NCI-H510A (cell line): ENCODE measurements at places on chromosomes 5 and 9.

GRCh38 chr9:77469515-77470231, 178.4 kb downstream of the GNA14 start:
- DNase-seq: no peak

DNA sequence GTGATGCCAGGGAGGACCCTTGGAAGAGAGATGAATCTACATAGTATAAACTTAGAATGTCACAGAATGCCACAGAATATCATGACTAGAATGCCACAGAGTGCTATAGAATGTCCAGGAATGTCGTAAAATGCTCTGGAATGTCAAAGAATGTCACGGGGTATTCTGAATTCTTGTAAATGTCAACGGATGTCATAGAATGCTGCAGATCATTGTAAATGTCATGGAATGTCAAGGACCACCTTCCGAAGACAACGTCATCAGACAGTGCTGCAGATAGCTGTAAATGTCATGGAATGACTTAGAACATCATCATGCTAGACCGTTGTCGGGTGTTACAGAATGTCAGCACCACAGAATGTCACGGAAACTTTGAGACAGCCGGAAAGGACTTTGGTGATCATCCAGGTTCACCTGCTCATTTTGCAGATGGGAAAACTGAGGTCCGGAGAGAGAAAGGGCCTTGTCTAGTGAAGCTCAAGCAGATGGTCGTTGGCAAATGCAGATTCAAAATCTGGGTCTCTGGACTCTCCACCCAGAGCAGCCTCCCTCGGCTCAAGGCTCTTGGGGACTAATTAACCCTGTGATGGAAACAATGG, 117.1 kb downstream of the LHX2 start:
- DNase-seq: no peak

- no peak for DNase-seq
Measured at GRCh38 chr9:27785714-27786100, 212.4 kb upstream of the C9orf72 start.

DNA sequence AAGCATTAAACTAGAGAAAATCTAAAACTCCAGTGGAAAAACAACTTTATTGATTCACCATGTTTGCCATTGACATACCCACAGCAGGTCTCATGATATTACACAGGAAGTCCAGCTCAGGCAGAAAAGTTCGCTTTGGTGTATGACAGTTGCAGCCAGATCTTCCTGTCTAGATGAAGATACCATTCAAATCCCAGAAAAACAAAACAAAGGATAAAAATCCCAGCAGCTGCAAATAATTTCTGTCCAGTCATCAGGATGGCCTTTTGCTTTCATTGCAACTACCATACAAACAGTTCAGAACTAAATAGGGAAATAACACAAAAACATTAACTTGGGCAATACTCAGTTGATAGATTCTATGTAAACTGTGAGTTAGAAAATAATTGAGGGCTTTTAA, 136.0 kb upstream of the NREP start:
- no peak for DNase-seq

DNA sequence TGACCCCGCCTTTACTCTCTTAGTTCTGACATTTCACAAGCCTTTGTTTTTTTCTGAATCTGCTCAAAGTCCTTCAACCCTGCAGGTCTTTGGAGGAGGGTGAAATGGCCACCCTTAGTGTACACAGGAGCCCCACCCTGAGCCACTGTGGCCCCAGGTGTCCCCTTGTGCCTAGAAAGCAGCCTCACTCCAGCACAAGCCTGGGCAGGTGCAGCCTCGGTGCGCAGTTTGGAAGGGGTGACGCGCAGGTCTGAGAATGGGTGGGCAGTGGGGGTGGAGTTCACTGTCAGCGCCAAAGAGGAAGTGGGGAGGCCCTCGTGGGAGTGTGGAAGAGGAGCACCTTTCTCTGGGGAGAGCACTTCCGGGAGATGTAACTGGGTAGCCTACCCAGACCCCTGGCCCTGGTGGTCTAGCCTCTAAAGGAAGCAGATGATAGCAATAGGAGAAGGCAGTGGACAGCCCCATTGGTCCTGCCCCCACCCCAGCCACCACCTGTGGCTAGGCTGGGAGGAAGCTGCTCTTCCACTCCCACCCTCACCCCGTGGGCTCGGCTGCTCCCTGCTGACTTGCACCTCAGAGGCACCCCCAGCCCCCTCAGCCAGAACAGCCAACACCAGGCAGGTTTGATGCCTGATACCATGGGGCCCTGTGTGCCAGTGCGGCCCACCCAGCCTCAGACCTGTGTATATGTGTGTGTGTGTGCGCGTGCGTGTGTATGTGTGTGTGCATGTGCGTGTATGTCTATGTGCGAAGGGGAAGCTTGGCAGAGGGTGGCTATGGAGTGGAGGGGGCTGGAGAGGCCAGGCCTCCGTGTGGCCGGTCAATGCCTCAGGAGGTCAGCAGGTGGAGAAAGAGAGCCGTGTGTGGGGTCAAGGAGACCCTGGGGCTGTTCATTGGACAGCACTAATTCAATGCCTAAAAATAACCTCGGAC, 16.8 kb upstream of the DAB2IP start:
- DNase-seq: no peak

DNA sequence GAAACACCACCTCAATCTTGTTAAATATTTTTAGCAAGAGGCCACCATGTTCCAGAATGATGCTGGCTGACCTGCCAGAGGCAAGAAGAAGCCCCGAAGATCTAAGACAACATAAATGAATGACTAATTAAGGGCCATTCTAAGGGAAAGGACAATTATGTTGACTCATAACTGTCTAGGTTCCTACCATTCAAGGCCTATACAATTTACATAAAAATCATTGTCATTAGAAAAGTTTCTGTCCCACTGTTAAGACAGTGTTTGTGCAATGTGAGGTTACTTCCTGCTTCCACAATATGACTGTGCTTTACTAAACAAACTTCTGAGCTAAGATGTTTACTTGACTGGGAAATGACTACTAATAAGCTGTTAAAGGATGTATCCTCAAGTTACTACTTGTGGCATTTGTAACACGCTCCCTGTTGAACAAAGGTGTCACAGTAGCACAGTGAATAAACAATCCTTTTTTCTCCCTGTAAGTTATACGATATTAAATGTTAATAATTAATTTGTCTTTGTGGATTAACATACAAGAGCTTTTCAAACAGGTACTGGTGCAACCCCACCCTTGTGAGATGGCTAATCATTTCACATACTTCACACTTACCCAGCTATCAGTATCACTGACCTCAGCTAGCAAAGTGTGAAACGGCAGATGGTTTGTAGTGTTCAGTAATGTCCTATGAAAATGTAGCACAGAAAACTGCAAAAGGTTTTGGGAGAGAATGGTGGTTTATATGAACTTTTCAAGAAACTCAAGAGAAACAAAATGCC, 195.8 kb downstream of the EFNA5 start:
- DNase-seq: no peak

GRCh38 chr5:136052692-136053335, 24.0 kb downstream of the TGFBI start:
- DNase-seq: no peak

DNA sequence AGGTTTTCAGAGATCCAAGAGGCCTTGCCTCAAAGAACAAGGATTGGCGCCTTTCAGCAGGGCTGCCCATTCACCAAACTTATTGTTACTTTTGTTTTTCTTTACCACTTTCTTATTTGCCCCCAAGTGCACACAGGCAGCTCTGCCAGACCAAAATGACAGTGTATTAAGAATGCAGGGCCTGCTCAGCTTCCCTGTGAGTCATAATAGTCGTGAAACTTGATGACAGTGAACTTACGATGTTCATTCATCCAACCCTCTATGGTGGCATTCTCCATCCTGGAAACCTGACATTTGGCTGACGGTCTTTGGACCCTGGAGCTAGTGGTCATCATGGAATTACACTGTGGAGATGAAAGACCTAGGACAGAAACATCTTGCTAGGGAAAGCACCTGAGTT, 44.3 kb downstream of the UBE2QL1 start:
- DNase-seq: no peak

DNA sequence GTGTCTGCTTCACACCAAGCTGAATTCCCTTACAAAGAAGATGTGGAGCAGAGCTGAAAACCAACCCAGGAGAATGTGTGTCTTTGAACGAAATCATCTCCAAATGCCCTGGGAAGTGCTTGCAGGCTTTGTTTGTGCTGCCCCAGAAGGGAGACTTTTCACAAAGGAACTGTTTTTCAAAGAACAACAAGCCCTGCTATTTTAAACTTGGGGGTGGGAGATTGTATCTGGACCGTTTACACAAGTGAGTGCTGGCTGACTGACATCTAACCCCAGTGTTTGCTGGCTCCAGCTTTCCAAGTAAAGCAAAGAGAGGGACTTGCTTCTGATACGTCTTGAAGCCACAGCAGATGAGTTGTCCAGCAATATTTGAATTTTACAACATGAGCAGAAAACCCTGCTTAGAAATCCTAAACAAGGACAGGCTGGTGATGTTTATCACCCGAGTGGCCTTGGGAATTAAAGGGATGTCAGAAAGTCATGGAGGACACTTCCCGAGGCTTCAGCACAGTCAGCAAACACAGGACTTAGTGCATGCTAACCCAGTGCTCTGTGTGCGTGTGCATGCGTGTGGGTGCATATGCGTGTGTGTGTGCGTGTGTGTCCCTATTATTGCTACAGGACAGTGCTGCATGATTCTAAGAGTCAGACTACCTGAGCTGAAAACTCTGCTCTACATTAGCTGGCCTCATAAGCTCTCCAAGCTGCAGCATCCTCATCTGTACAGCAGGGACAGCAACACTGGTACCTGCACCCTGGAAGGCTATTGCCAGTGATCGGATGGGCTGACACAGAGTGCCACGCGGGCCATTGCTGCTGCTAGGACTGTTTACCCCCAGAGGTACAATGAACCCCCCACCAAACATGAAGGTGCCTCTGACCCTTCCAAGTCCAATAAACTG, 1.4 kb downstream of the ADAMTS12 start:
- DNase-seq: no peak

DNA sequence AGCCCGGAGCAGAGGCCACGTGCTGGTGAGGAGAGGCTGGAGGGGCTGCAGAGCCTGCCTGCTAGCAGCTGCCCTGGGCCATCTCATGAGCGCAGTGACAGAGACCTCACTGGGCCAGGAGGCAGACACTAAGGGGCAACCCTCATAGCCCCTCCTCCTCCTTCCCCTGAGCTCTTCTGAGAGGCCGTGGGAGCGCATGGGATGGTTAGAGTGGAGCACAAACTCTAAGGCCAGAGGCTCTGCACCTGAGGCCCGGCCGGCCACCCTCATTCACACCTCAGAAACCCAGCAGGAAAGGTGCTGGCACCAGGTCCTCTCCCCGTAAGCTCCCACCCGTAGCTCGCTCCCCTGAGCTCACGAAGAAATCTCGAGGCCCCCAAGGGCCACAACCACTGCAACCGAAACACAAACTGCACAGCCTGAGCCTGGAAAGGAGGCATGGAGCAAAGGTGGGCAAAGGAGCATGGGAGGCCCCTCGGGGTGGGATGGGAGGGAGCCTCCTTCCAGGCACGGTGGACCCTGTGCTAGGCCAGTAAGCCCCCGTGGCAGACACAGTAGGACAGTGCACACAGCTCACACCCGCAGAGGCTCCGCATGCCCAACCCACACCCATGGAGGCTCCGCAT, 17.7 kb downstream of the CAMSAP1 start:
- DNase-seq: no peak

- no peak for DNase-seq
Measured at GRCh38 chr9:13769006-13769405, 489.5 kb upstream of the MPDZ start.

DNA sequence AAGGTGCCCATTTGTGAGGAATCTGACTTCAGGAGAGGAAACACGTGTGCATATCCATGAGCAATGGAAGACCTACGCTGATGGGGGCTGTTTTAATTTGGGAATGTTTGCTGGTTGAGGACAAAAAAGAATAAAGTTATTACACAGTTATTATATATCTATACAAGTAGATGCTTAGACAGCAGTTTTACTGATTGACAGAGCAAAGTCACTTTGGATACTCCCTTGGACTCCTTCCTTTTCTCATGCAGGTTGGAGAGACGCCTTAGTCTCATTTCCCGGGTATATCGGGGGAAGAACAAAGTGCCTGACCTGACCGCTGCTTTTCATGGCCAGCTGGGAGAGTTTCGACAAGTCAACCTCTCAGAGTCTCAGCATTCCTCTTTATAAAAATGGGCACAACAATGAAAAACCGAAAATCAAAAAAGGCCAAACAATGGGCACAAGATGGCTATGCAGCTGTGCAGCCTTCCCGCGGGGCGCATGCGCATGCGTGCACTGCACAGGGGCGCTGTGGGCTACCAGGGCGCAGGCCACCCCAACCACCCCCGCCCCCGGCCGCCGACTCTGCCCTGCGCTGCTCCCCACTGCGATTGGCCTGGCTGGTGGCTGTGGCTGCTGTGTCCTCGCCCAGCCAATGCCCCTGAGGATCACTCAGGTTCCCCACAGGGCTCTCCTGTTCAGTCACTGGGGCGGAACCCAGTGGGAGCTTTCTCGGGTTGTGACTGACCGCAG, 18.1 kb downstream of the NFIL3 start:
- DNase-seq: no peak

GRCh38 chr5:77316871-77317661, 106.6 kb downstream of the PDE8B start:
- DNase-seq: no peak

GRCh38 chr5:121429761-121430160, 421.9 kb upstream of the FTMT start:
- DNase-seq: no peak

DNA sequence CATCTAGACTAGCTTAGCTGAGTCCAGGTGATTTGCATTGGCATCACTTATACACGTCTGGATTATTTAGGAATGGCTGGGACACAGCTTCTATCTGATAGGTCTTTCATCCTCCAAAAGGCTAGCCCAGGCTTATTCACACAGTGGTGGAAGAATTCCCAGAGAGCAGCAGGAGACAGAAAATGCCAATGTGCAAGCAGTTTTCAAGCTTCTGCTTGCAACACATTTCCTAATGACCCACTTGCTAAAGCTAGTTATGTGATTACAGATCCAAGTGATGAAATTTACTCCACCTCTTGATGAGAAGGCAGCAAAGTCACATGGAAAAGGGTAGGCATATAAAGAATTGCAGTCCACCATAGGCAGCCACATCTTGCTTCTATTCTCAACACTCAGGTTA, 44.2 kb upstream of the MAST4 start:
- DNase-seq: no peak

- no peak for DNase-seq
Measured at GRCh38 chr5:125717209-125717608, 706.0 kb upstream of the GRAMD2B start.

- DNase-seq: no peak
Measured at GRCh38 chr9:128408963-128409431, 11.7 kb upstream of the CERCAM start.

- DNase-seq: no peak
Measured at GRCh38 chr5:146076455-146076854, 28.9 kb downstream of the PLAC8L1 start.

GRCh38 chr5:150134198-150134588, 21.5 kb downstream of the PDGFRB start:
- no peak for DNase-seq

GRCh38 chr9:35136866-35137265, 21.2 kb upstream of the ATOSB start:
- DNase-seq: no peak

DNA sequence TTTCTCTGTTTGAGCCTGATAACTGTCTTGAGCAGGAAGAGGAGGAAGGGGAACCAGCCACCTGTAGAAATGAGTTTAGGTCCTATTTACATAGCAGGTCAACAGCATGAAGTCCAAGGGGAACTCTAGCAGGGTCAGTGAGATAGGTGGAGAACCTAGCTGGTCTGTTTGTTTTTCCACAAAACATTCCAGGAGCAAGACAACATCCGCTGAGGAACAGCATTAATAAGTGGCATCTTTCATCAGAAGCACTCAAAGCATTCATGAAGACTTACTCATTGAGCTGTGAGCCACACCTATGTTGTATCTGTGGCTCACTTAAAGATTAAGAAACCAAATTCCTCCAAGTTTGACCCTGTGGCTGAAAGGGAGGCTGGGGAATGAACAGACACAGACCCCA, 115.9 kb downstream of the ACTBL2 start:
- no peak for DNase-seq

GRCh38 chr5:160463740-160464465, 42.2 kb downstream of the PTTG1 start:
- DNase-seq: no peak
